ENCODE measurements at places on chromosomes 3 and 15.

DNA sequence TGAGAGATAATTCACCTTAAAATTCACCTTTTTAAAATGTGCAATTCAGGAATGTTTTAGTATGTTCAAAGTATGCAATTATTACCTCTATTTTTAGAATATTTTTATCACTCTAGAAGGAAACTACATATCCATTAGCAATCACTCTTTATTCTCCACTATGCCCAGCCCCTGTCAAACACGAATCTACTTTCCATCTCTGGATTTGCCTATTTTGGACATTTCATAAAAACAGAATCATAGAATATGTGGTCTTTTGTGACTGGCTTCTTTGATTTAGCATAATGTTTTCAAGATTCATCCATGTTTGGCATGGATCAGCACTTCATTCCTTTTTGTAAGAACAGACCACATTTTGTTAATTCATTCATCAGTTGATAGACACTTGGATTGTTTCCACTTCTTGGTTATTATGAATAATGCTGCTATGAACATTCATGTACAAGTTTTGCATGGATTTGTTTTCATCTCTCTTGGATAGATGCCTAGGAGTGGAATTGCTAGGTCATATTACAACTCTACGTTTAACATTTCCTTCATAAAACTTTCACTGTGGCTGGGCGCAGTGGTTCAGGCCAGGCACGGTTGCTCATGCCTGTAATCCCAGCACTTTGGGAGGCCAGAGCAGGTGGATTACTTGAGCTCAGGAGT lies 12.7 kb downstream of the HMCES start:
- peak; percentile 64 for DNase-seq

- DNase-seq: no peak
Measured at GRCh38 chr3:87148020-87148419, 79.1 kb upstream of the CHMP2B start.

- DNase-seq: peak; percentile 59
Measured at GRCh38 chr3:48739955-48740823, 23.2 kb upstream of the IP6K2 start.

DNA sequence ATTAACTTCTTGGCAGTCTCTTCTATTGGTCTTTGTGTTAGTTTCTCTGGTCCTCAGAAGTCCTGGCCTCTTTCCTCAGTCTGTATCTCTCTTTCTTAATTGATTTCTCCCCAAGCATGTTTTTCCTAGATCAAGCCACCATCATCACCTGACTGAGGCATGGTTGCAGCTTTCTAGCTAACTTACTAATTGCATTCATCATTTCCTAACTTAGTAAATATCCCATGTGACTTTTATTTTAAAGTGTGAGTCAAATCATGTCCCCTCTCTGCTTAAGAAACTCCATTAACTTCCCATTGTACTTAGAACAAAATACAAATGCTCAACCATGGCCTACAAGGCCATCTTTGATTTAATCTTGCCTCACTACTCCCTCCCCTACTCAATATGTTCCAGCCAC lies 135.4 kb upstream of the FRMD4B start:
- no peak for DNase-seq

DNA sequence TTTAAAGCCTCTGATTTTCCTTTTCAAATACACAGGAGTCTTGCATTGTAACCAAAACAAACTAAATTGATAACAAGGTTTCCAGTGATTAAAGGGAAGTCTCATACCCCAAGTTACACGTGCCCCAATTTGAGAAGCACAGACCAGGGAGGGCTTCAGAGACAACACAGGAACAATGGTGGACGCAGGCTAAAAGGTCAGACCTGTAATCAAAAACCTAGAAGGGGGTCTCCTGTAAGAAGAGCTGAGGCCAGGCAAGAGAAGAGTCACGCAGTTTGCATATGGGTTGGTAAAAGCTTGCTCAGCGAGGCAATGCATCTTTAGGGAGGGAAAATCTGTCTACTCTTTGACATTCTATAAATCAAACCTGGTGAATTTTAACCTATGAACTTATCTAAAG lies 58.6 kb upstream of the MCF2L2 start:
- no peak for DNase-seq

- DNase-seq: peak; percentile 6
Measured at GRCh38 chr15:84082739-84083138, 152.8 kb upstream of the GOLGA6L4 start.

GRCh38 chr15:100183921-100184495 lies 157.8 kb downstream of the ADAMTS17 start:
- DNase-seq: no peak
